ENCODE measurements at places on chromosomes 6 and 20. TPM values are rescaled to one million over a fixed set of nuclear protein-coding genes. Genes with fewer than 3 reads are reported as not detected.

- no peaks in the 10 kb centered on the region for H3K4me1 ChIP-seq
- no peak overlapping the region for H3K27ac ChIP-seq
- H3K4me3 ChIP-seq: no peak overlapping the region
- no peaks in the 10 kb centered on the region for H3K27me3 ChIP-seq
- DNase-seq: no peak
Observed at GRCh38 chr20:3183896-3184612, 10.7 kb upstream of the LZTS3 start.

DNA sequence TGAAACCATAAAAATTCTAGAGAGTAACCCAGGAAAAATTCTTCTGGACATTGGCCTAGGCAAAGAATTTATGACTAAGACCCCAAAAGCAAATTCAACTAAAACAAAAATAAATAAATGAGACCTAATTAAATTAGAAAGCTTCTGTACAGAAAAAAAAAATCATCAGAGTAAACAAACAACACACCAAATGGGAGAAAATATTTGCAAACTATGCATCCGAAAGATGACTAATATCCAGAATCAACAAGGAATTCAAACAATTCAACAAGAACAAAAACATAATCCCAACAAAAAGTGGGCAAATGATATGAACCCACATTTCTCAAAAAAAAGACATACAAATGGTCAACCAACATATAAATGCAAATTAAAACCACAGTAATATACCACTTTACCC is 242.6 kb upstream of the CDYL start:
- no peaks in the 10 kb centered on the region for H3K4me1 ChIP-seq
- no peaks in the 10 kb centered on the region for H3K27me3 ChIP-seq
- H3K27ac ChIP-seq: no peak overlapping the region

DNA sequence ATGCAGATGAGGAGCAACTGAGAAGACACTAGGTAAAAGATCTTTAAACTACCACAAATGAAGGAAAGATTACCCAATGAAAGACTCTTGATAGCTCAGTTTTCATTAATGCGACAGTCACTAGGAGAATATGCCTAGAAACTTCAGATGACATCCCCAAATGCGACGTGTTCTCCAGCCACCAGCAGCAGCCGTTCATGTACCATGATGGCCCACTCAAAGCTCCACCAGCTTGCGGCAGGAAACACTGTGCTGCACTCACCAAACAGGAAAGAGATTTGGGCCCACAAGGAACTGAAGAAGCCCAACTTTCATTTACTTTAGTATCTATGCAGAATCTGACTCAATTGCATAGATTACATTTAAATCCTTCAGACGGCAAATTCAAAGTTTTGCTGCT is 7.5 kb downstream of the DIDO1 start:
- H3K4me1 ChIP-seq: peaks cover 94% of the 10 kb centered on the region
- no peak overlapping the region for H3K27ac ChIP-seq
- peak; percentile 48 for DNase-seq
- peak overlapping the region; percentile 41 for H3K4me3 ChIP-seq

DNA sequence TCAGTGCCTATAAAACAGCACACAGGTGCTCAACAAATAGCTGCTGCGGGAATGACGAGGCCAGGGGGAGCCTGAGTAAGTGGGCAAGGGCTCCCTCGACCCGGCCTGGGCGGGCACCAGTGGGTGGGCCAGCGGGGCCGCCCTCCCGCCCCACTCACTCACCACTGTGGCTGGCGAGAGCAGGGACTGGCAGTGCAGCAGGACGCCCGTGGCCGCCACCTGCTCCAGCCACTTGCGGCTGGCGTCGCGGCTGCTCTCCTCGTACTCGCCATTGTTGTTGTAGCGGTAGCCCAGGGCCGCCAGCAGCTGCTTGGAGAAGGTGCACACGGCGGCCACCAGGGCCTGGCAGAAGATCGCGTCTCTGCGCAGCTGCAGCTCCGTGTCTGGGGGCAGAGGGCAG is 191.5 kb downstream of the PREX1 start:
- no peak overlapping the region for H3K4me3 ChIP-seq
- H3K4me1 ChIP-seq: no peaks in the 10 kb centered on the region
- H3K27ac ChIP-seq: no peak overlapping the region
- DNase-seq: no peak
- peaks cover 51% of the 10 kb centered on the region for H3K36me3 ChIP-seq

- no peaks in the 10 kb centered on the region for H3K27me3 ChIP-seq
- peak overlapping the region; percentile 18 for H3K4me3 ChIP-seq
- no peak for DNase-seq
- no peaks in the 10 kb centered on the region for H3K36me3 ChIP-seq
- H3K27ac ChIP-seq: no peak overlapping the region
- H3K4me1 ChIP-seq: peaks cover 30% of the 10 kb centered on the region
Observed at GRCh38 chr6:135030056-135030473, 24.6 kb downstream of the HBS1L start.

- no peak overlapping the region for H3K27ac ChIP-seq
- DNase-seq: no peak
- no peaks in the 10 kb centered on the region for H3K4me1 ChIP-seq
- H3K36me3 ChIP-seq: no peaks in the 10 kb centered on the region
- no peak overlapping the region for H3K4me3 ChIP-seq
Observed at GRCh38 chr6:133906050-133906449, 17.1 kb downstream of the TCF21 start.

Gene TOX2
- polyA plus RNA-seq: 1.2 TPM
